ENCODE measurements at places on chromosomes 6 and 20.

DNA sequence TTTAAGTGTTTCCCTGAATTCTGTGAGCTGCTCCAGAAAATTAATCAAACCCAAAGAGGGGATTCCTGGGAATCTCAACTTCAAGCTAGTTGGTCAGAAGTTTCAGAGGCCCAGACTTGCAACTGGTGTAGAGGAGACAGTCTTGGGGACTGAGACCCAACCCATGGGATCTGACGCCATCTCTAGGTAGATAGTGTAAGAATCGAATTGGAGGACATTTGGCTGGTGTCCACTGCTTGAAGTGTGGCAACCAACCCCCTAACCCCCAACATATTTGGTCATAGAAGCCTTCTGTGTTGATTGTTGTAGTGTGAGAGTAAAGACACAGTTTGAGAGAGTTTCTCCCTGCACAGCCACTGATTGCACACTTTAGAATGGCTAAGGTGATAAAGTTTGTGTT lies 103.5 kb upstream of the CARMIL1 start:
- no peaks in the 10 kb centered on the region for H3K36me3 ChIP-seq
- no peaks in the 10 kb centered on the region for H3K4me1 ChIP-seq
- no peak overlapping the region for H3K4me3 ChIP-seq
- DNase-seq, result no peak
- H3K27me3 ChIP-seq, result no peaks in the 10 kb centered on the region

DNA sequence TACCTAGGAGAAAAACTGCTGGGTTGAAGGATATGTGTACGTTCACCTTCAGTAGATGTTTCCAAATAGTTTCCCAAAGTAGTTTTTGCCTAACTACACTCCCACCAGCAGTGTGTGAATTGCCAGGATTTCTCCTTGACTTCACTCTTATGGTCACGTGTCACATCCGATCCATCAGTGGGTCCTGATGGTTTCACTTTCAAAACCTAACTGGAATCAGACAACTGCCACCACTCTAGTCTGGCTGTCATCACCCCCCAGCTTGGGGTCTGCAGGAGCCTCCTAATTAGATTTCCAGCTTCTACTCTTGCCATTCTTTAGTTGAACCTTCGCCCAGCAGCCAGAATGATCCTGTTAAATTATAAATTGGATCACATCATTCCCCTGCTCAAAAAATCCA lies 8.5 kb upstream of the SLC12A5 start:
- peaks cover 12% of the 10 kb centered on the region for H3K36me3 ChIP-seq
- peaks cover 30% of the 10 kb centered on the region for H3K4me1 ChIP-seq
- DNase-seq, result no peak
- H3K4me3 ChIP-seq, result no peak overlapping the region
- peaks cover 57% of the 10 kb centered on the region for H3K27me3 ChIP-seq
- H3K27ac ChIP-seq, result no peak overlapping the region

DNA sequence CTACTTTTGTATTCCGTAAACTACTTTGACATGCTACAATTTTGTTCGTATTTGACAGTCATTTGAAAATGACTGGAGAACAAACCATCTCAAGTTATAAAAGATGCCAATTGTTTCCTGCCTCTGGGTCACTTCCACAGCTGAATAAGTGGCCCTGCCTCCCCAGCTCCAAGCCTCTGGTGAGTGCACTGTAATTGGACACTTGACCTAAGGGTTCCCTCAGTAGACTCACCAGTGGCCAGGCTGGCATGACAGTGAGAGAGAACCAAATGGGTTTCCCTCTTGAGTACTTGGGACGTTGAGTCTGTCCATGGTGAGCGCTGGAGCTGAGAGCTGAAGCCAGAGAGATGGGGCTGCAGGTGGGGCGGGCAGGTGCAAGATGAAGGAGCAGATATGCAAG lies 57.1 kb downstream of the SLC35D3 start:
- H3K27ac ChIP-seq, result no peak overlapping the region
- no peak for DNase-seq
- H3K27me3 ChIP-seq, result peaks cover 26% of the 10 kb centered on the region
- no peaks in the 10 kb centered on the region for H3K4me1 ChIP-seq

DNA sequence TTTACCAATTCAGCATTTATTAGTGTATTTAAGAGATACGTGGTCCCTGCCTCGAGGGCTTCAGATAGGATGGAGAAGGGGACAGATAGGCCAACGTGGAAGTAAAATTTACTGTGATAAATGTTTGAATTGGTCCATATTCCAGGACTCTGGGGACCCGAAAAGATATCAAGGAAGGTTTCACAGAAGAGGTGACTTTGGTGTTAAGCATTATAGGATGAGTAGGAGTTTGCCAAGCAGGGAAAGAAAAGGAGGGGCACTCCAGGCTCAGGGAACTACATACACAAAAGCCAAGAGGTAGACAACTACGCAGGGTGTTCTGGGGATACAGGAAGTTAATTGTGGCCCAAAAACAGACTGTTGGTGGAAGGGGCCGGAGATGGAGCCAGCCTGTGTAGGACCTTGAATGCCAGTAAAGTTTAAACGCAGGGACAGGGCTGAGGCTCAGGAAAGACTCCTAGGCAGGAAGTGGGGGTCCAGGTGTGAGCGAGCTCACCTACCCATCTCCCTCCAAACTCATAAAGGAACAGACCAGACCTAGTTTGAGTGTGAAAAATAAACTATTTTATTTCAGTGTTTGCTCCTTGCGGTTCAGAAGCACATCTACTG lies 37.0 kb downstream of the TGM2 start:
- no peak overlapping the region for H3K4me3 ChIP-seq
- no peak overlapping the region for H3K27ac ChIP-seq
- peaks cover 4% of the 10 kb centered on the region for H3K27me3 ChIP-seq

GRCh38 chr6:2877057-2877882 lies 25.8 kb downstream of the SERPINB9 start:
- no peak for DNase-seq
- H3K36me3 ChIP-seq, result peaks cover 4% of the 10 kb centered on the region
- H3K4me1 ChIP-seq, result peaks cover 72% of the 10 kb centered on the region
- H3K27ac ChIP-seq, result peak overlapping the region; percentile 84

GRCh38 chr6:35371494-35372262 lies 29.3 kb downstream of the PPARD start:
- no peak for DNase-seq
- H3K27me3 ChIP-seq, result no peaks in the 10 kb centered on the region
- peak overlapping the region; percentile 59 for H3K27ac ChIP-seq
- H3K36me3 ChIP-seq, result peaks cover 8% of the 10 kb centered on the region
- H3K4me1 ChIP-seq, result peaks cover 40% of the 10 kb centered on the region

- peaks cover 18% of the 10 kb centered on the region for H3K27me3 ChIP-seq
- H3K36me3 ChIP-seq, result no peaks in the 10 kb centered on the region
- H3K4me1 ChIP-seq, result peaks cover 4% of the 10 kb centered on the region
- no peak for DNase-seq
Observed at GRCh38 chr6:6960571-6961251, 147.1 kb upstream of the RREB1 start.

DNA sequence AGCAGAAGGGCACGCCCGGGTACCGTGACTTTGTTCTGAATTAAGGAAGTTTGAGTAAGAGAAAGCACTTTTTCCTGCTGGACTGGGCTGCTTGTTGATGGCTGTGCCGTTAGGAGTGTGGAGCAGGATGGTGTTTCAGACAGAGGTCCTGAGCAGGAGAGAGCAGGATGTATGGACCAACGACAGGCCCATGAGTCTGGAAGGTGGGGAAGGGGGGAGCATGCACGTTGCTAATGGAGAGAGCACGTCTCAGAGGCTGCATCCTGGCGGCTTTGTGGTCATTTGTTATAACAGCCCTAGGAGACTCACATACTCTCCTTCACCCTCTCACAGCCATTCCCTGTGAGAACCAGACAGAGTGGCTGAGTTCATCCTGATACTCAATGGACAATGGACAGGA lies 56.8 kb downstream of the PHACTR3 start:
- peaks cover 27% of the 10 kb centered on the region for H3K27me3 ChIP-seq
- H3K27ac ChIP-seq, result no peak overlapping the region
- no peak for DNase-seq
- H3K4me1 ChIP-seq, result no peaks in the 10 kb centered on the region
- peaks cover 4% of the 10 kb centered on the region for H3K36me3 ChIP-seq
- H3K4me3 ChIP-seq, result no peak overlapping the region

DNA sequence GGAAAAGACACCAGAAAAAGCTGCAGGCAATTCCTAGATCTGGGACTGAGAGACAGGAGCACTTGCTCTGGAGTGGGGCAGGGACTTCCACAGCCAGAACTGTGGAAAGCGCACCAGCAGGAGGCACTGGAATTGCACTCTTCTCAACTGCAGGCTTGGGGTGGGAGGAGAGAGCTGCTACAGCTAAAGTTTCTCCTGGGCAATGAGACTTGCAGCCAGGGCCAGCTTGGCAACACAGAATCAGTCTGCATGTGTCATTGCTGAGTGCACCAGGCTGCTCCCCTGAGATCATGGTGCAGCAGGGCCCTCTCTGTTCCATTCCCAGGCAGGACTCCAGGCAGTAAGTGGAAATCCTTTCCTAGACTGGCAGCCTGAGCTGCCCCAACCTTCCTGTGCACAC lies 145.8 kb downstream of the INSM1 start:
- no peak for DNase-seq
- H3K36me3 ChIP-seq, result peaks cover 13% of the 10 kb centered on the region
- no peak overlapping the region for H3K4me3 ChIP-seq
